Hippocampal formation (tissue), 2 donors: ENCODE measurements at places on chromosomes 11 and 22.

GRCh38 chr22:30837531-30837930 is 131.0 kb downstream of the MORC2 start:
- peak; percentile 34 for DNase-seq

GRCh38 chr22:37848587-37849088 is 581 bp upstream of the EIF3L start:
- DNase-seq = no peak

DNA sequence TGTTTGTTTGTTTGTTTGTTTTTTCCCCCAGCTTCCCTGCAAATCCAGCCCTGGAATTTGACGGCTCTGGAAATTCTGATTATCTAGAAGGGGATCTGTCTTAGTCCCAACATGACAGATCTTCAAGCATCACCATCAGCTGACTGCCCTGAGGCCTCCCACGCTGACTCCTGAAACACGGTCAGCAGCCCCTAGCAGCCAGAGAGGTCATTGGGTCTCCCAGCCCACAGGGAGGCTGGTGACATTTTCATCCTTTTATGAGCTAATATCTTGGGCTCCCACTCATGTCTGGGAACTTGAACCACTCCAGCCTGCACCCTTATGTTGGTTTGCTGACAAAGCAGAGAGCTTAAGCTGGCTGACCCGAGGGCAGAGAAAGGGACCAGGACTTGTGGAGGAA is 66.0 kb upstream of the TIMP3 start:
- DNase-seq = no peak

- no peak for DNase-seq
Measured at GRCh38 chr11:43298397-43298796, 13.4 kb upstream of the API5 start.

GRCh38 chr11:33988586-33989370 is 62.8 kb upstream of the CAPRIN1 start:
- no peak for DNase-seq

DNA sequence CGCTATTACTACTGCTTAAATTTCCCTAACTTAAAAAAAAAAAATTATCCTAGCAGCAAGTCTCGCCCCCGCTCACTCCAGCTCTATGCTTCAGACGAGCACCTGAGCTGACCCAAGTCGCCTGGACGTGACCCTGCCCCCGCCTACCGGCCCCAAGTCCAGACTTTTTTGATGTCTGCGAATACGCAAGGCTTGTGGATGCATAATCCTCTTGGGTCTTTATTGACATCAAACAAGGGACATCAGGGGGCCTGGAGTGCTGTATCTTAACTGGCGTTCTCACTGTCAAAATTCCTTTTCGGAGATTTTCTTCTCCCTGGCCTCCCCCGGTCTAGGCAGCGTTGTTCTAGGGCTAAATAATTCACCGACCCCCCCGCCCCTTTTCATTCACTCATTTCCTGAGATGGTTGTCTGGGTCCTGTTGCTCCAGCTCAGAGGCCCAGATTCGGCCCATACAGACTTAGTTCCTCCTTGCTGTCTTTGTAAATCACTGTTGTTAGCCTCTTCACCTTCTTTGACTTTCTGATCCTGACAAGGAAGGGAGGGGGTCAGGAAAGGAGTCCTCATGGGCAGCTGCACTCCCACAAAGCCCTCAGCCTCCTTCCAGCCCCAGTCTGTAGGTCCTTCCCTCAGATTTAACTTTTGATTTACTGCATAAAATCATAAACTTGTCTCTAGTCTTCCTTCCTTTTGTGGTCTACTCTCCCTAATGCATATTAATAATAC is 601 bp upstream of the LRP4 start:
- no peak for DNase-seq

DNA sequence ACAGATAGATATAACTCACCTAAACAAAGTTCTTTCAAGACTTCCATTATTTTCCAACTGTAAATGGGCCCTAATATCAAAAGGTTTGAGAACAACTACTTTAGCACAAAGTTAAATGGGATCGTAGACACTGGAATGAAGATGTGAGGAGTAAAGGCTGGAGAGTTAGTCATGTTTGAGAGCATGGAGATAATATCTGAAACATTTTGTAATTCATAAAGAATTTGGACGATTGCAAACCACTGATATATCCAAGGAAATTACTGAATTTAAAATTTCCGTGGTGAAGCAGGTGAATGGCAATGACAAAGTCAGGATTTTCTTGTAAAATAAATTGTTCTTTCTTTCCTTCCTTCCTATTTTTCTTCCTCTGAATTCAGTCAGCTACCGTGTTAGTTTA is 564.9 kb downstream of the CNTN5 start:
- DNase-seq = no peak

- DNase-seq = no peak
Measured at GRCh38 chr11:3929649-3930048, 74.2 kb downstream of the STIM1 start.

- DNase-seq = no peak
Measured at GRCh38 chr11:88414981-88415413, 77.5 kb upstream of the CTSC start.

DNA sequence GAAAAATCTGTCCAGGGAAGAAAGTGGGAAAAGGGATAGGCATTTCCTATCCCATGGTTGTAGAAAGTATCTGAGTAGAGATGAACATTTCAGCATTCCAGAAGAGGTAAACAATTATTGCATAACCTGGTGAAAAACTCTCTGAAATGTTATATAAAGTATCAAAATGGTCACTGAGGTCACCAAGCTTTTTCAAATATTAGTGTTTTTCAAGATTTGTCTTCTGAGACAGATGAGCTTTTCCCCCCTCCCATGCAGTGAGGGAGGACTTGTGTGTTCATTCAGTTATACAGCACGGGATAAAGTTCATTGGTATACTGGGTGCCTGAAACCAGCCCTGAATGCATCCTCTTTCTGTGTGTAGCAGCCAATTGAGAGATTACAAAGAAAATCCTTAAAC is 1.9 kb upstream of the DEPDC7 start:
- no peak for DNase-seq

DNA sequence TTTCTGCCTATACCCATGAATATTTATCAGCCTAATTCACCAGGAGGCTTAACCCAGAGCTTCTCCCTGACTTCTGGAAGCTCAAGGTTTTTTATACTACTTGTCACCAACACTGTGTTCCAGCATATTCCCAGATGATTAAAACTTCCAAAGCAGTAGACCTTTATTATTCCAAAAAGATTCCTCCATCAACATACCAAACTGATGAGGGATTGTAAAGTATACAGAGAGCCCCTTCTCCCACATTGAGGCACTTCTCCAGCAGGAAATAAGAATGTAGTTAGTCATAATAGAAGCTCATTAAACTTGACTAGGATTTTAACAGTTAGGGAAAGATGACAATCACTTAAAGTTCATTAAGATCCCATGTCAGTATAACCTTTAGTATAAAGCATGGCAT is 51.4 kb upstream of the CEP126 start:
- no peak for DNase-seq

DNA sequence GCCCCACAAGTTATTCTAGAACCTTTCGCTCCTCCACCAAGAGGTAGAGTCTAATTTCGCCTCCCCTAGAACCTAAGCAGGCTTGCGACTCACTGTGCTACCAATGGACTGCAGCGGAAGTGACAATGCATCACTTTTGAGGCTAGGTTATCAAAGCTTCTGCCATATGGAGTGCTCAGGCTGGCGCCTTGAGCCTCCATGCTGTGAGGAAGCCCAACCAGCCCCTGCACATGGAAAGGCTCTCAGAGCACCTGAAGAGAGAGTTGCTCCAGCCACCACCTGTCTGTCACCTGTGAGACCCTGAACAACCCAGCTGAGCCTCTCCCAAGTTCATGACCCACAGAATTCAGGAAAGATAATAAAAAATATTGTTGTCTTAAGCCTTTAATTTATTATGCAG is 29.3 kb upstream of the CBX7 start:
- no peak for DNase-seq

DNA sequence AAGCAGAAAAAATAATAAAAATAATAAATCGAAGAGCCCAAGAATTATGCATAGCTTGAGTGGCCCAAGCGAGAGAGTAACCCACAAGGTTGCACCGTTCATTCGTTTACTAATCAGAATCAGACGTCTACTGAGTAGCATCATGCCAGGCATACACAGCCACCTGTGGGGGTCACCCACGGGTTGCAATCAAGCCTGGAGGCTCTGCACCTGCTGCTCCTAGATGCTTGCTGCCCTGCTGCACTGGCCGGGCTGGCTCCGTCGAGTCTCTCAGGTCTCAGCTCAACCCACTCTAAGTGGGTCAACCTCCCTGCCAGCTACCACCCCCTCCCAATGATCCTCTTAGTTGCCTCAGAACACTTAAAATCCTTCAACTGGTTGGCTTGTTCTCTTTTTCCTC is 2.0 kb upstream of the TESMIN start:
- DNase-seq = no peak

GRCh38 chr11:115439385-115439784 is 64.8 kb downstream of the CADM1 start:
- DNase-seq = no peak

DNA sequence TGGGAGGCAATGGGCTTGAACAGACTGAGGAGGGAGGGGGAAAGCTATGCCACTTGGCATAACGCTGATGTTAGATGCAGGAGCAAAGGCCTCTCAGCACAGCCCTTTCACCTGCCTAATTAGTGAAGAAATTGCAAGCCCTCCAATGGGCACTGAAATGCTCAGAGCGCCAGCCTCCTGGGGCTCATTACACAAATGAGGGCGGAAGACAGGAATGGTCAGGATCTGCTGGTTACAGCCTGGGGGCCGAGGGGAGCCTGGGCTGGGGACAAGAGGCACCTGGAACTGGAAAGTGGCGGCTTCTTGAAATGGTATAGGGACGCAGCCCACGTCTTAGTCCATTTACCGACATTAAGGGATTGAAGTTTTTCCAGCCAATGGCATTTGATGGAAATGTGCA is 50.2 kb upstream of the PLET1 start:
- DNase-seq = no peak

GRCh38 chr11:11284481-11284880 is 68.6 kb downstream of the CSNK2A3 start:
- DNase-seq = no peak

GRCh38 chr22:44620129-44620840 is 81.7 kb upstream of the PRR5 start:
- DNase-seq = no peak

GRCh38 chr11:84524422-84525051 is 1102.6 kb downstream of the DLG2 start:
- peak; percentile 73 for DNase-seq

GRCh38 chr11:29389793-29390192 is 627.0 kb downstream of the KCNA4 start:
- DNase-seq = no peak

GRCh38 chr22:23246982-23247766 is 66.9 kb downstream of the BCR start:
- no peak for DNase-seq

- DNase-seq = no peak
Measured at GRCh38 chr11:34816698-34817213, 99.4 kb downstream of the APIP start.

GRCh38 chr11:118156531-118157185 is 4.0 kb upstream of the SCN4B start:
- DNase-seq = no peak

- DNase-seq = no peak
Measured at GRCh38 chr11:36215693-36216060, 73.5 kb downstream of the COMMD9 start.

GRCh38 chr22:16824716-16825687 is at the start of gene XKR3:
Gene XKR3 (minus strand): TSS chr22:16825411. CDS start chr22:16808073, 17,338 bp downstream.
- no peak for DNase-seq

DNA sequence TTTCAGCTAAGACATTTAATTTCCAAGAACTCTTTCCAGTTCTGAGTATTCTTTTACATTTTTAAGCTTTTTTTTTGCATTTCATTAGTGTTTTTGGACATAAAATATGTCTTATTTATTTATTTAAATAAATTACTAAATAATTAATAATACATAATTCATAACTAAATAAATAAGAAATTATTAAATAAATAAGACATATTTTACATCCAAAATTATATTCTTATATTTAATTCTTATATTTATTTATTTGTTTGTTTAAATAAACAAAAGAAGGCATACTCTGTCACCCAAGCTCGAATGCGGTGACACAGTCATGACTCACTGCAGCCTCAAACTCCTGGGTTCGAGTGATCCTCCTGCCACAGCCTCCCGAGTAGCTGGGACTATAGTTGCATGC is 3.1 kb upstream of the MMP27 start:
- no peak for DNase-seq

DNA sequence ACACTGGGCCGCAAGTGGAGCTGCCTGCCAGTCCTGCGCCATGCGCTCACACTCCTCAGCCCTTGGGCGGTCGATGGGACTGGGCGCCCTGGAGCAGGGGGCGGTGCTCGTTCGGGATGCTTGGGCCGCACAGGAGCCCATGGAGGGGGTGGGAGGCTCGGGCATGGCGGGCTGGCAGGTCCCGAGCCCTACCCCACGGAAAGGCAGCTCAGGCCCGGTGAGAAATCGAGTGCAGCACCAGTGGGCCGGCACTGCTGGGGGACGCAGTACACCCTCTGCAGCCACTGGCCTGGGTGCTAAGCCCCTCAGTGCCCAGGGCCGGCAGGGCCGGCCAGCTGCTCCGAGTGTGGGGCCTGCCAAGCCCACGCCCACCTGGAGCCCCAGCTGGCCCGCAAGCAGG is 328.7 kb upstream of the LRRC4C start:
- no peak for DNase-seq

DNA sequence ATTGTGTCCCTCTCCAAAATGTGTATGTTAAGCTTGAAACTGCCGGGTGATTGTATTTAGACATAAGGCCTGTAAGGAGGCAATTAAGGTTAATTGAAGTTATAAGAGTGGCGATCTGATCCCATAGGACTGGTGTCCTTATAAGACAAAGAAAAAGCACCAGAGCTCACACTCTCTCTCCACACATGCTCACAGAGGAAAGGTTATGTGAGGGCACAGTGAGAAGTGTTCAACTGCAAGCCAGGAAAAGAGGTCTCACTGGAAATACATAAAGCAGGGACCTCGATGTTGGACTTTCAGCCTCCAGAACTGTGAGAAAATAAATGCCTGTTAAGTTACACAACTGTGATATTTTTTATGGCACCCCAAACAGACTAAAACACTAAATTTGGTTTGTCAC is 1233.8 kb upstream of the CNTN5 start:
- DNase-seq = no peak

DNA sequence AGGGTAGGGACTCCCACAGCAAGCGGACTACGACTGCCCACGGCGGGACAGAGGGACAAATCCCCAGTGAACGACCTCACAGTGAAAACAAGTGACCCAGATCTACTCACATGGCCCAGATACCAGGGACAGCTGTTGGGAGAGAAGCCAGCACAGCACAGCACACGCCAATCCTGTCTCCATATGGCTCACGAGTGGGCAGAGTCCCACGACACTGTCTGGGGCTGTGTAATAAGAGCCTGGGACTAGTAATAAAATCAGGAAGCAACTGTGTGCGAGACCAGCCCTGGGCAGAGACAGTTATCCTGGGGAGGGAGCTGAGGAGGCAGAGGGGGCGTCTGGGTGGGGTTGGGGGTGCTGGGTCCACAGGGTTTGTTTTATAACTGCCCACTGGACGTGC is 385.0 kb downstream of the CTTN start:
- DNase-seq = no peak

DNA sequence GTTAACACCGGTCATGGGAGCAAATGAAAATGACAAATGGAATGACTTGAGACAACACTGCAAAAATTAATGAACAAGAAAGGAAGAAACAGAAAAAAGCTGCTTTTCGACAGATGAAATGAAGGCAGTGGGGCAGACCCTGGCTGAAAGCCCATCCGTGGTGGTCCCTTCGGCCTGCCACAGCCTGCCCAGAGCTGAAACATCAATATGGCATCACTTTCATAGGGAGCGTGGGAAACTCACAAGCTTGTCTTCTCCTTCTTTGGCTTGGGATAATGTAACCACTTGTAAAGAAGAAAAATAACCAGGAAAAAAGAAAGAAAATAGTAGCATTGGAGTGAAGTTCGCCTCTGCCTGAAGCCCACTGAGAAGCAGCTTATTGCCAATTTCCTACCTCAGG is 78.8 kb downstream of the CTTN start:
- DNase-seq = no peak
